ENCODE measurements at places on chromosomes 2 and 18.
A peak's percentile ranks its signal among the peaks of the same experiment; 100 is the strongest.

- DNase-seq: no peak
Measured at GRCh38 chr2:42298996-42299754, 61.8 kb downstream of the COX7A2L start.

DNA sequence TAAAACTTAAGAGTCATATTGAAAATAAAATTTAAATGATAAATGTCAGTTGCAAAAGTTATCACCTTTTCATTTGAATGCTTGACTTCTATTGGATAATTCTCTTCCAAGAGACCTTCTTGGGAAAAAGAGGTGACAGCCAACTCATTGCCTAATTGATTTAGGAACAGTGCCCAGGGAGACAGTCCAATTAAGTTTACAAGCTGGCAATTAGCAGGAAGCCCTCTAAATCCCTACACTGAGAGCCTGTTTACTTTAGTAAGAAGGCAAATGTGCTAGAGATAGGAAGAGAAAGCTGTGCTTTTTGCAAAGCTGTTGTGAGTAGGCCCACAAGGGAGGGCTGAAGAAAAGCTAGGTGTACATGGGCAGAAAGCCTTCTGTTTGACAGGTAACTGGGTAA, 189.1 kb downstream of the WDPCP start:
- DNase-seq: no peak

DNA sequence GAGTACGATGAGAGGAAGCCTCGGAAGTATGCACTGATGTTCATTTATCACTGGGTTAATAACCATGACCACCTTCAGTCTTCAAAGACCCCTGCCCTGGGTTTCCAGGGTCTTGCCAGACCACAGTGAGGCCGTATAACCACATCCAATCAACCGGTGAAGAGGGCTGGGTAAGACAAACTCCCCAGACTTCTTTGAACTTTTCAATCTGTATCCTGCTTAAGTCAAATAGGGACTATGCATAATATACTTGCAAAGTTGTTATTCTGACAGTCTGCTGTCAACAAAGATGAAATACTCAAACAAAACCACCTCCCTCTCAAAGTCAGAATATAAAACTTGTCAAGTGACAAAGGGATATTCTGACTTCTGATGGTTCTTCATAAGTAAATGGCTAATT, 54.0 kb downstream of the KLF7 start:
- no peak for DNase-seq

GRCh38 chr18:52995875-52996274, 655.9 kb downstream of the DCC start:
- DNase-seq: no peak

DNA sequence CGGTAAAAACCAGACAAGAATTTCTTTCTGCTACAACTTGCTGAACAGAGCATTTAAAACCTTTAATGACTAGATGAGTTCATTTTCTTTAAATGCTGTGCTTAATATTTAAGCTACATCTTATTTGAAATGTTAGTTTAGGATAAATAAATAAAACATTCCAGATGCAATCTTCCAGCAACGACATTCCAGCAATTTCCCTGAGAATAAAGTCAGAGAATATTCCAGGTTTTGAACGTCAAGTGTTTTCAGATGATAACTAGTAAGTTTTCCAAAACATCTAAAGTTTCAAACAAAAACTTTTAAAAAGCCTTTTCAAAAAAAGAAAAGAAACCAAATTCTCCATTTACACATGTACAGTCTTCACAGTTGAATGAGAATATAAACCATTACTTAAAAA, 104.8 kb downstream of the PPP1R1C start:
- no peak for DNase-seq

GRCh38 chr2:166614029-166614428, 120.0 kb upstream of the SCN7A start:
- no peak for DNase-seq

DNA sequence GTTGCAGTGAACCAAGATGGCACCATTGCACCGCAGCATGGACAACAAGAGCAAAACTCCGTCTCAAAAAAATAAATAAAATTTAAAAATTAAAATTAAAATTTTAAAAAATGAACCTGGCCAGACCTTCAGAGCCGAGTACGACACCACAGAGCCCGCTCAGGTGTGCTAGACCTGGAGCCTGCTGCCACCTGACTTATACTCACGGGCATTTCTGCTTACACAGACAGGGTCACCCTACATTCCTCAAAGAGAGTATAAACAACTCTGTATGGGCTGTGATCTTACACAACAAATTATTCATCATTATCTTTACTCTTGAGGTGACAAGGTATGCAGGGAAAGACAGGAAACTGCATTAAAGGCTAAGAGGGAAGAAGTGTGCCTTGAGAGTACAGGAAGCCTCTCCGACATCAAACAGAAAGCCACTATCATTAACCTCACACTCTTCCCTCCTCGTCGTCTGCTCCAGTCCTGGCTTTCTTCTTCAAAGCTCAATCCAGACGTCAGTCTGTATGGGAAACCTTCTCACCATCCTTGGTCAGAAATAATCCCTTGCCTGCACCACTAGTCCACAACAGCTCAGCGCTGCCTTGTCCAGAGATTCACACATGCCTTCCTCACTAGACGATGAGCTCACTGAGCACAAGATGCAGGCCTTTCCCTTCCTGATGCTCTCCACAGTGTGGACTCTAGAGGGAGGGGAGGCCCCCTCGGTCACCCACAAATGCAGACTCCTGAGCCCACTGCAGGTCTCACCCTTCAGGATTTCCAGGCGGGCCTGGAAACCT, 56.2 kb downstream of the UXS1 start:
- no peak for DNase-seq

DNA sequence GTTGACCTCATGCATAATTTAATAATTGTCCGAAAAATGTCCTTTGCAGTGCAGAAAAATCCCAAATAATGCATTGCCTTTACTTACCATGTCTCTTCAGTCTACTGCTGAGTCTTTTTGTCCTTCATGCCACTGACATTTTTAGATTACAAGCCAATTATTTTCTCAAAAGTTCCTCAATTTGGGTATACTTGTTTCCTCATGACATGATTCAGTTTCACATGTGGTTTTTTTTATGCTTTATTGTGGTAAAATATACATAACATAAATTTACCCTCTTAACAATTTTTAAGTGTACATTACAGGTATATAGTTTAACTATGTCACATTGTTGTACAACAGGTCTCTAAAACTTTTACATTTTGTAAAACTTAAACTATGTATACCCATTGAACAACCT, 81.0 kb downstream of the EPC2 start:
- no peak for DNase-seq

GRCh38 chr2:30046979-30047378, 99.8 kb upstream of the YPEL5 start:
- DNase-seq: no peak

DNA sequence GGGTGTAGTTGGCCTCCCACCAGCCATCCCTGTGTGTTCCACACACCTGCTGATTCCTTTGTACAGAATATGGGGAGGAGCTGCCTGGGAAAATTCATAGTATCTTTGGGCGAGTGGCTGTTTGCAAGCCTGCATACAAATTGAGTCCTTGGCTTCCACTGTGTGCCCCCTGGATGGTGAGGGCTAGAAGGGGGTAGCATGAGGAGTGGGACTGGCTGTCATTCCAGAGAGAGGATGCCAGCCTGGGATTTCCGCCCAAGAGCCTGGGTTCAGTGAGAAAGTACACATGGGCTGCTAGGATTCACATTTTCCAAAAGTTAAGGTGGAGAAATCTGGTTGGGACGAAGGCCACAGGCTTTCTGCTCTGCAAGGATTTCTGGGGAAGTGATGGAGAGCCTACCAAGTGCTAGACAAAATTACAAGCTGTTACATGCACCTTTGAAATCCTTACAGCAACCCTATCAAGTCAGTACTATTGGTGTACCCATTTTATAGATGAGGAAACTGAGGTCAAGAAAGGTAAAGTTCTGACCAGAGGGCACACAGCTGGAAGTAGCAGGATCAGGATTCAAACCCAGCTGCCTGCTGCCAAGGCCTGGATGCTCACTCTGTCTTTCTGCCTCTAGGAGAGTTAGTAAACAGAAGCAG, 606 bp upstream of the TOGARAM2 start:
- DNase-seq: no peak

DNA sequence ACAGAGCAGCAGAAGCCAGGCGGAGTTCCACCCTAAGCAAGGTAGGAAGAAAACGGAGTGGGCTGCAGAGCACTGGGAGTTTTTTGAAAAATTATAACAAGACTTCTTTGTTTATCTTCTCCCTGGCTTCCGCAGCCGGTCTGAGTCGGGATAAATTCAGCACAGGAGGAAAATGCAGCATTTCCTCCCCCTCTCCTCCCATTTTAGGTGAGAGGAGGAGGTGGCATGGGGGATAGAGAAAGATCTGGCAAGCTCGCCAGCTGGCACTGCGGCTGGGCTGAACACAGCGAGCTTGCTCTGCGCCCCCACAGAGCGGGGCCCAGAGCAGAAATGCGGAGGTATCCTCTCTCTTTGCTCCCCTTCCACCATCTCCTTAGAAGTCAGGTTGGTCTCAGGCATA, 17.7 kb upstream of the CHRNA1 start:
- DNase-seq: no peak

DNA sequence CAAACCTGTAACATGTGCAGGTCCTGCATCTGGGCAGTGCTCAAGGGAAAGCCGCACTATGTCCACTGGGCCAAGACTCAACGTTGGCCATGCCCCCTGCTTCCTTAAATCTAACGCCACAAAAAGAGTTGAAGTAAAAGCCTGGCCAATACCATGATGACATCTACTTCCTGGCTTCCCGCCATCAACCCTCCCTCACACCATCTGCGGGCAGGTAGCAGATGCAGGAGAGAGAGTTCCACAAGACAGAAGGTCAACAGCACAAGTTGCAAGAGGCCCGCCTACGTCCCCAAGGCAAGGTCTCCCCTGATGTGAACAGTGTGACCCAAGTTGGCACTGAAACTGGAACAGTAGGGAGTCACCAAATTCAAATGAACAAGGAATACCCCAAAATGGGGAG, 48.4 kb downstream of the ABCG8 start:
- no peak for DNase-seq

GRCh38 chr2:133641497-133641896, 73.2 kb upstream of the NCKAP5 start:
- DNase-seq: peak; percentile 63

DNA sequence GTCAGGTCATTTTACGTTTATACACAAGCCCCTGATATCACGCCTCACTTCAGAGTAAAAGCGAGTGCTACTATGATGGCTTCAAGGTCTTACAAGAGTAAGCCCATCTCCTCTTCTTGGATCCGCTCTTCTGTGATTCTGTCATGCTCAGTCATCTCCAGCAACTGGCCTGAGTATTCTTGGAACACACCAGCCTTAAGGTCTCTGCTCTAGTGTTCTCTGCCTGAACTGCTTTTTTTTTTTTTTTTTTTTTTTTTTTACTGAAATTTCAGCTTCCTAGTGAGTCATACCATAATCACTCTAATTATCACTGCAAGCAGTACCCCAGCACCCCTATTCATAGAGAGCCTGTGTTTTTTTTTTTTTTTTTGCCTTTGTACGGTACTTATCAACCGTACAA, 1228.9 kb downstream of the CNTNAP5 start:
- no peak for DNase-seq

DNA sequence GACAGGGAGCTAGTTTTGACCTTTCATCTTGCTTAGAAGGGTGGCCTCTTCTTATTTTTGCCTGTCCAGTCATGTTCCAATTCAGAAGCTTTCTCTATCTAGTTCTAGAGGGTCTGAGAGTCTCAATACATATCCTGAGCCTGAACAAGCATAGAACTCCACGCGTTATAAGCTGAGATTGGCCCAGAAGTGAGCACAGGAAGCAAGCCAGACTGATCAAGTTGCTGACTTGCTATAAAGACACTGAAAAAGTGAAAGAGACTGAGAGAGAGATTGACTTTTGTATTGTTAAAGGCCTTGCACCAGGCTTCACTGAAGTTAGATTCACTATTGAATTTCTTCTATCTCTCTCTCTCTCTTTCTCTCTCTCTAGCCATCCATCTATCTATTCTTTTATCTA, 142.7 kb upstream of the DOCK10 start:
- DNase-seq: no peak

DNA sequence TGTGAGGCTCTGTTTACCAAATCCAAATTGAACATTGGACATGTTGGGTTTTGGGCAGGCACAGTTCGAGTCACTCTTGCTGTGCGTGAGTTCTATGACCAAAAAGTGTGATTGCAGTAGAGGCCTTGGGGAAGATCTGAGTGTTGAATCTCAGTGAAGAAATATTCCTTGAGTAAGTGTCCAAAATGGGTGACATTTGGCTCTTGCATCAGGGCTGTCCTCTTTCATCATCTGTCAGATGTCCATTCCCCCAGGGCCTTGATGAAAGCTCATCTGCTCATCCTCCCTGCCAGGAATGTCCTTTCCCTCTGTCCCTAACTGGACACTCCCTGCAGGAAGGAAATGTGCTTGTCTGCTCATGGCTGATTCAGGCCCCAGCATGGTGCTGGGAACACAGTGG, 6.4 kb upstream of the SFTPB start:
- DNase-seq: no peak

- DNase-seq: no peak
Measured at GRCh38 chr2:16080071-16080470, 139.7 kb downstream of the MYCN start.

- no peak for DNase-seq
Measured at GRCh38 chr2:173664513-173664910, 300.7 kb downstream of the SP3 start.

DNA sequence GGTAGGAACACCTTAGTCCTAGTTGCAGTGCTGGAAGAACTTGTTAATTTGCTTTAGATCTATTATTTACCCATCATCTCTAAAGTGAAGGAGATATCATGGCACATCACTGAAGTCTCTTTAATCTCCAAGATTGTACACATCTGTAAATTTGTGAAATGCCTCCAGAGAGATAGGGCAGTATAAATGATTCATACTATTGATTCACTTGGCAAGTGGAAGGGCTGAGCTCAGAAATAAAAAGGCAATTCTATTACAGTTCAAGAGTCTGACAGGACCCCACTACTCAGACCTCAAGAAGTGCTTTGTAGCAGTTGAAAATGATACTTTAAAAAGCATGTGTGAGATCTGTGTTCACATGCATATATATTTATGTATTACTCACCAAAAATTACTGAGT, 489.3 kb downstream of the DCC start:
- DNase-seq: no peak

DNA sequence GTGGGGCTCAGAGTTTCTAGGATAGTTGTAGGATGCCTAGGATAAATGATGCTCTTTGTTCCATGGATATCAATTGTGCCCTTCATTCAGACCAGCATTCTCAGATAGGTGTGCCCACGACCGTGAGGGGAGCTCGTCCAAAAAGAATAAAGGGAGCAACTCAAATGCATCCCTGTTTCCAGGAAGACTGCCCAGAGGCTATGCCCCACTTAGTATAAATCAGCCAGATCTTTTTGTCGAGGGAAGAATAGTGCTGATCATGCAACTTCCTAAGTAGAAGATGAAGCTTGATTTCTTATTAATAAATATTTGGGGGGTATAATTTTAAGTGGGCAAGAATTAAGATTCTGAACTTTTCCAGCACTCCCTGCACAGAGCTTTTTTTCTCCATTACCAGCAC, 450.2 kb downstream of the ARHGAP15 start:
- no peak for DNase-seq

- no peak for DNase-seq
Measured at GRCh38 chr2:15517793-15518192, 43.3 kb downstream of the NBAS start.

GRCh38 chr2:180652794-180653193, 327.6 kb upstream of the UBE2E3 start:
- no peak for DNase-seq

GRCh38 chr2:221467610-221468009, 104.5 kb downstream of the EPHA4 start:
- DNase-seq: no peak
